ENCODE measurements at places on chromosomes 4 and X. TPM values are rescaled to one million over a fixed set of nuclear protein-coding genes. Genes with fewer than 3 reads are reported as not detected.

Gene SASH3
- not detected for total RNA-seq

Gene CT45A3
- total RNA-seq = not detected

Gene PPEF2
- not detected for total RNA-seq

Gene TRIM75
- total RNA-seq = not detected

Gene HSD17B13
- total RNA-seq = 0.04 TPM

Gene ZXDA
- total RNA-seq = 4.7 TPM
